ENCODE measurements at places on chromosomes 3 and 15. TPM values are rescaled to one million over a fixed set of nuclear protein-coding genes. Genes with fewer than 3 reads are reported as not detected.

- no peak for DNase-seq
Observed at GRCh38 chr3:172125963-172126457, 86.6 kb downstream of the FNDC3B start.

GRCh38 chr3:69999140-70000027 lies at the start of gene SAMMSON:
TSS of gene SAMMSON (plus strand) at chr3:69999733.
- no peak for DNase-seq

GRCh38 chr3:120473389-120473788 lies 22.6 kb upstream of the FSTL1 start:
- no peak for DNase-seq

GRAMD2A gene
- not detected for total RNA-seq

GRCh38 chr15:33400941-33401340 lies 90.2 kb downstream of the RYR3 start:
- DNase-seq = no peak

CEP19 gene
- total RNA-seq = 5.6 TPM

DNA sequence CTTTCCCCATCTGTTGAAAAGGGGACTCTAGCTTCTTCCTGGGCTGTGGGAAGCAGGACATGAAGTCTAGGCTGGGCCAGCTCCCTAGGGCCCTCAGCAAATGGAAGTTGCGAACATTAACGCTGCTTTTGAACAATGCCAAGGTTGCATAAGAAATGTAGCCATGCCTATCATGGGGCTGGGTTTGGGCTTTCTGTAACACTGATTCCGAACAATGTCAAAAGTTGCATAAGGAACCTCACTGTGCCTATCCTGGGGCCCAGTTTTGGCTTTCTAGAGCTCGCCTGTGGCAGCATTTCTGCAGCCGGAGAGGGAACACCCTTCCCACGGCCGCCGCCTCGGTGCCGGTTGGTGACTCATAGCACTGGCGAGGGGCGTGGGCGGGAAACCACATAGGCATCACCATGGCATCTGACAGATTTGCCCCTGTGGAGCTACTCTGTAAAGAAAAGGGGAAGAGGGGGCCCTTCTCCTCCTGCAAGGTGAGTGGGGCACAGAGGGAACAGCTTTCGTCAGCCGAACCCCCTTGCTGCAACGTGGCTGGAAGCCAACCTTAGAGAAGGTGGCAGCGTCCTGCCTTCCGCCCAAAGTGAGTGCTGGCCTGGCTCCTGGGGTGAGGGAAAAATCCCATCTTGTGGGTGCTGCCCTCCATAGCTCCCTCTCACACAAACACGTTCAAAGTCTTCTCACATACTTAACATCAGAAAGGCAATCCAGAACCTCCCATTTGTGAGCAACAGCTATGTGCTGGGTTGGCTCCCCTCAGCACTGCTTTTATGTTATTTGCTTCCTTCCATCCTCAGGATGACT lies 46.6 kb upstream of the ATP2B2 start:
- peak; percentile 83 for DNase-seq
